ENCODE measurements at places on chromosomes 3 and 15.

GRCh38 chr3:17847156-17847555, 104.7 kb upstream of the TBC1D5 start:
- DNase-seq = no peak

GRCh38 chr15:64191971-64192830, 29.4 kb upstream of the PPIB start:
- no peak for DNase-seq

DNA sequence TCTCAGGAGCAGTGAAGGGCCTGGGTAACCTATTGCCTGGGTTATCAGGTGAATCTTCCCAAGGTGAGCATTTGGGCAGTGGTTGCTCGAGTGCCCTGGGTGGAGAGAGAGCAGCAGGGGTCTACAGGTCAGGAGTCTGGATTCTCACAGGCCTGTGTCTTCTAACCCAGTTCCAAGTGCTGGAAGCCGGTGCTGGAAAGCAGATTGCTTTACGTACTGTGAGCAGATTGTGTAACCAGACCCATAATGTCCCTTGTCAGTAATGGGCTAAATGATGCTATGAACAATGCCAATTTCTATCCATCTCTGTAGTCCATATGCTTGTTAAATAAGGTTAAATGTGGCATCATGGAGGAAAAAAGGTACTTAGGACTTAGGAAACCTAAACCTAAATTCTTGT, 106.5 kb downstream of the TPRG1 start:
- no peak for DNase-seq

DNA sequence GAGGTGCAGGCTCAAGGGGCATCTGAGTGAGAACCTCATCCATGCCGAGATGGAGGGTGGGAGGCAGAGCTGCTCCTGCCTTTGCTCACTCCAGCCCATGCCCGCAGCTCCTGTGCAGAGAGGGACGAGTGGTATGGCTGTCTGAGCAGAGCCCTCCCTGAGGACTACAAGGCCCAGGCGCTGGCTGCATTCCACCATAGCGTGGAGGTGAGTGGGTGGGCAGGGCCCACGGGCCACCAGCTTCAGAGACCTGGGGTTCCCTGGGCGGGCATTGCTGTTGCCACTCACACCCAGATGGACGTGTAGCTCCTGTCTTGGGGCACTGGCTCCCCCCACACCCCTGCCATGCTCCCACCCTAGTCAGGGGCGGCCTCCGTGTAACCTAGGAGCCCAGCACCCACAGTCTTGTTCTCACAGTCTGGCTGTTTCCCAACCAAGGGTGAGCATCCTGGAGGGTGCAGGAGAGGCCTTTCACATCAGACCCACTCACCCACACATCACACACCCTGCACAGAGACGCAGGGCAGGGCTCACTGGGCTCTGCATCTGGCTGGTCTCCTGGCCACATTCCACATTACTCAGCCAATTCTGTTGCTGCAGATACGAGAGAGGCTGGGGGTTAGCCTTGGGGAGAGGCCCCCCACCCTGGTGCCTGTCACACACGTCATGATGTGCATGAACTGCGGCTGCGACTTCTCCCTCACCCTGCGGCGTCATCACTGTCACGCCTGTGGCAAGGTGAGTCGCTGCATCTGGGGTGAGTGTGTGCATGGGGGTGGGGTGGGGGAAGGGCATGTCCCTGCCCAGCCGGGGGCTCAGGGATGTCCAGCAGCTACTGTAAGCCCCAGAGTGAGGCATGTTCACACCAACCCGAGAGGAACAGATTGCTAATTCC, 25.3 kb upstream of the NR2C2 start:
- DNase-seq = no peak

All from activated CD4-positive, alpha-beta T cell treated with anti-CD3 and anti-CD28 coated beads, Interleukin-2, Interleukin-6, amounts not matched to agents 100 ng/mL and 50 ng/mL, durations not matched to agents 16 hours and 8 hours (primary cell).